ENCODE measurements at places on chromosomes 11 and 22.

DNA sequence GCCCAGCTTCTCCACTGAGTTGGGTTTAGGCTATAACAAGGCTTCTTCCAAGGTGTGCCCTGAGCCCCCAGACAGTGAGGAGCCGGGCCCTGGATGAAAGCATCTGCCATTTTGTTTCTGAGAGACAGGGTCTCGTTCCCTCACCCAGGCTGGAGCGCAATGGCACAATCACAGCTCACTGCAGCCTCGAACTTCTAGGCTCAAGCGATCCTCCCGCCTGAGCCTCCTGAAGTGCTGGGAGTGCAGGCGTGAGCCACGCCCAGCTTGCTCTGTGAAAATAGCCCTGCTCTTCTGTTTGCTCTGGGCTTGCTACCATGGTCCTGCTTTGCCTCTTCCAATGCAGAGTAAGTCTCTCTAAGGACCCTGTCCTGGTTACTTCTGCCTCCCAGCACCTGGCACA lies 6.7 kb downstream of the DENND6B start:
- no peaks in the 10 kb centered on the region for H3K27me3 ChIP-seq
- no peak overlapping the region for H3K27ac ChIP-seq
- DNase-seq = no peak
- H3K36me3 ChIP-seq = no peaks in the 10 kb centered on the region
- no peak overlapping the region for H3K4me3 ChIP-seq
- no peaks in the 10 kb centered on the region for H3K4me1 ChIP-seq

DNA sequence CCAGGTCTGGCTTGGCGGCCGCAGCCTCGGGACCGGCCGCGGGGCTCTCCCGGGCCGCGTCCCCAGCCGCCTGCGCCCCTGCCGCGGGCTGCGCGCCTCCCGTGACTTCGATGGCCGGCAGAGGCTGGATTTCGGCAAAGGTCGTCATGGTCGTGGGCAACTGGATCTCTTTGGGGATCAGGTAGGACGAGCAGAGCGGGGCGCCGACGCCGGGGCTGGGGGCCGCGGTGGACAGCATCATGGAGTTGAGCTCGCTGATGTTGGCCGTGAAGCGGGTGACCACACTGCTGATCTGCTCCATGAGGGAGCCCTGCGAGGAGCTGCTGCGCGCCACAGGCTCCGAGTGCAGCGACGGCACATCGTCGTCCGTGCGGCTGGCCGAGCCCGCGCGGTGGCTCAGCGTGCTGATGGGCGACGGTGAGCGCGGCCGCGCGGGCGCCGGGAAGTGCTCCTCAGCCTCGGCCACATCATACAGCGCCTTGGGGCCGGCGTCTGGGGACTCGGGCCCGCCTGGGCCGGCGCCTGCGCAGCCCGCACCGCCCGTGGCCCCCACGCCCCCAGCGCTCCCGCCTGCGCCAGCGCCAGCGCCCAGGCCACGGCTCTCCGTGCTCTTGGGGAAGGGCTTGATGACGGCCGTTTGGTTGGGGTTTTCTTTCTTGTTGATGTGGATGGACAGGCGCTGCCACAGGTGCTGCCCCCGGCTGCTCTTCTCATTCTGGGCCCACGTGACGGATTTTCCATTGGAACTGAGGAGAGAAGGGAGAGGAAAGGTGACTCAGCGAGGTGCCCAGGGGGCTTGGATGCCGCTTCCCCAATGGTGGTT lies 171.4 kb upstream of the CTSC start:
- H3K4me1 ChIP-seq = peaks cover 14% of the 10 kb centered on the region
- peak overlapping the region; percentile 63 for H3K4me3 ChIP-seq
- no peak overlapping the region for H3K27ac ChIP-seq
- H3K36me3 ChIP-seq = no peaks in the 10 kb centered on the region
- H3K27me3 ChIP-seq = no peaks in the 10 kb centered on the region
- DNase-seq = no peak

GRCh38 chr11:34305193-34305592 lies 52.6 kb downstream of the ABTB2 start:
- H3K4me1 ChIP-seq = peaks cover 30% of the 10 kb centered on the region
- H3K36me3 ChIP-seq = no peaks in the 10 kb centered on the region
- no peak for DNase-seq
- no peak overlapping the region for H3K4me3 ChIP-seq
- no peak overlapping the region for H3K27ac ChIP-seq

DNA sequence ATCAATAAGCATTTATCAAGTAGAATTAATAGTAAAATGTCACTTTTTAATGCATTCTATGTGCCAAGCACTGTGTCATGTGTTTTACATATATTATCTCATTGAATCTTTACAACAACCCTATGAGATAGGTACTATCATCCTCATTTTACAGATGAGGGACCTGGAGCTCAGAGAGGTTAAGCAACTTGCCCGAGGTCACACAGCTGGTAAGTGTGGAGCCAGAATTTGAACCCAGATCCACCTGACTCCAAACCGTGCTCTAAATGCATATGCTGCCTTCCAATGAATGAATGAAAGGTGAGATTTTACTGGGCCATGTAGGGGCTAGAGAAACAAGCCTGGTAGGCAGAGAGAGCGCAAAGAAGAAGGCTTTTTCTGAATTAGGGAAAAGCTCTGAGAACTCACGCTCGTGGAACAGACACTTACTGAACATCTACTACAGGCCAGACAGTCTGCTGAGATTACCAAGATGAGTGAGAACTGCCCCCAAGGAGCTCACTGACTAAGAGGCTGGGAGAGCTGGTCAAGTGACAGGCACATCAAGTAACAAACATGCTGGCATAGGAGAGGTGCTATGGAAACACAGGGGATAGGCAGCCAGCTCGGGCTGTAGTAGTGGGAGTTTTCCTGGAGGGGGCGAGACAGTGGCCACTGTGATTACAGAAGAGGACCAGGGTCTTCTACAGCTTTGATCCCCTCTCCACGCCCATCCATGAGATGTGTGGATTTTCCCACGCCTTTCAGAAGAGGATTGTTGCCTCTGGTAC lies 4.4 kb downstream of the ABCG4 start:
- no peak overlapping the region for H3K4me3 ChIP-seq
- H3K4me1 ChIP-seq = peaks cover 3% of the 10 kb centered on the region
- H3K27ac ChIP-seq = no peak overlapping the region
- no peaks in the 10 kb centered on the region for H3K27me3 ChIP-seq
- H3K36me3 ChIP-seq = no peaks in the 10 kb centered on the region

GRCh38 chr11:12285811-12286222 lies 91.6 kb upstream of the PARVA start:
- no peak overlapping the region for H3K4me3 ChIP-seq
- no peaks in the 10 kb centered on the region for H3K27me3 ChIP-seq
- peaks cover 65% of the 10 kb centered on the region for H3K4me1 ChIP-seq

Measured in thoracic aorta (tissue), 2 donors.